NCI-H524 (cell line): ENCODE measurements at places on chromosomes 16 and 17.

GRCh38 chr16:87098976-87099720, 218.0 kb downstream of the C16orf95 start:
- DNase-seq = no peak

DNA sequence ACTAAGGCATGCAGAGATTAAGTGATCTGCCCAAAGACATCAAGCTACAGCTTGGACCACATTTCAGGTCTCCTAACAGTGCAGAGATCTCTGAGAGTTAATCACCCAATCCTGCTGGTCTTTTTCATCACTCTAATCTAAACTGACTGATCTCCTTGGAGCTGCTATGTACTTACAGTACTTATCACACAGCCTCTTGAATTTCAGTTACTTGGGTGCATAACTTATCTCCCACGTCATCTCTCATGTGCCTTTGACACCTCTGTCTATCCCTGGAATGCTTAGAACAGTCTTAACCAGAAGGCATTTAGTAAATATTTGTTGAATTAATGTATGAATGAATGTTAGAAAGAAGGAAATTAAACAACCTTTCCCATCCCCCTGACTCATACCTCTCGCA, 139.0 kb downstream of the SNX11 start:
- no peak for DNase-seq

GRCh38 chr16:88681084-88681680, 5.1 kb downstream of the SNAI3 start:
- DNase-seq = no peak

- DNase-seq = no peak
These were observed 31.4 kb downstream of the CCR7 start for GRCh38 chr17:40533896-40534295.

DNA sequence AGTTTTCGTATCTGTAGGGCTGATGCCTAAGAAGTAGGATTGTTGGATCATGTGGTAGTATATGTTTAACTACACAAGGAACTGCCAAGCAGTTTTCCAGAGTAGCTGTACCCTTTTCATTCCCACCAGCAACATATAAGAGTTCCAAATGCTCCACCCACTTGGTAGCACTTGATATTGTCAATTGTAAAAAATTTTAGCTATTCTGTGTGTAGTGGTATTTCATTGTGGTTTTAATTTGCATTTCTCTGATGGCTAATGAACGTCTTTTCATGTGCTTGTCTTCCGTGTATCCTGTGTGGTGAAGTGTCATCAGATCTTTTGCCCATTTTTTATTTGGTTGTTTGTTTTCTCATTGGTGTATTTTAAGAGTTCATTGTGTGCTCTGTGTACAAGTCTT, 69.7 kb downstream of the TANC2 start:
- no peak for DNase-seq
